ENCODE measurements at places on chromosomes 1 and 21.

DNA sequence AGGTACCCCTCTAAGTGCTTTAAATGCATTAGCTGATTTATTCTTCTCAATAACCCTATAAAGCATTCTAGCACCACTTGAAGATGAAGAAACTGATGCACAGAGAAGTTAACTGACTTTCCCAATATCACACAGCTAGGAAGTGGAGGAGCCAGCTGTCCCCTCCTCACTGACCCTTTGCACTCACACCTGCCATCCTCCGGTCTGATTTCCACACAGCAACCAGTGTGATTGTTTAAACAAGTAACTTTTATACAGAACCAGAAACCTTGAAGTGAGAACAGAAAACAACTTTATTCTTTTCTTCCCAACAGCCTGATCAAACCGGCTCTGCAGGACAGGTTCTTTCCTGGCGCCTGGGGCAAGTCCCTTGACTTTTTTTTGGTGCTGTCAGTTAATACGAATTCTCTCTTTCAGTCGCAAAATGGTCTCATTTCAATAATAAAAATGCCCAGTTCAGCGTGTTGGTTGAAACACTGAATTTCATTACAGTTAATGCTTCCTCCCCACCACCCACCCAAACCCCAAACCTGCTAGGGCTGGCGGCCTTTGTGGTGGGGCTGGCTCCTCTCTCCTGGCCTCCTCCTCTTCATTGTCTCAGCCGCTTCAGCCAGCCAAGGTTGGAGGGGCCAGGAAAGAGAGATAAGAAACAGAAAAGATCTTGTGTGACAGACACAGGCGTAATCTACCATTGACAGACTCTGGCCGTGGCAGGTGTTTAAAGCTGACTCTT lies 26.4 kb upstream of the EEIG2 start:
- DNase-seq = no peak

DNA sequence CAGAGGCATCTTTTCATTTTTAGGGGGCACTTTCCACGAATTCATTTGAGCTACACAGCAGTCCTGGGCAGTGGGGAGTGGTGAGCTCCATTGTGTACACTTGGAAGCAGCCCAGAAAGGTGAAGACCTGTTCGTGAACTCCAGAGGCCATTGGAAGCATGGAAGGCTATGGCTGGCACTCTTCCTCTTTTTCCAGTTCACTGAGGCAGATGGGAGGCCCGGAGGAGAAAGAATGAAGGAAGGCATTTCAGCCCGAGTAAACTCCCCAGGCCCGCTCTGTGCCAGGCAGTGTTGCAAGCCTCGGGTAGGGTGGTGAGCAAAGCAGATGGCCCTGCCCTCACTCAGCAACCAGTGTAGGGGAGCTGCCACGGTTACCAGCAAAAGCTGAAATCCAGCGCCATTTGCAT lies 673 bp upstream of the DHCR24 start:
- peak; percentile 54 for DNase-seq

DNA sequence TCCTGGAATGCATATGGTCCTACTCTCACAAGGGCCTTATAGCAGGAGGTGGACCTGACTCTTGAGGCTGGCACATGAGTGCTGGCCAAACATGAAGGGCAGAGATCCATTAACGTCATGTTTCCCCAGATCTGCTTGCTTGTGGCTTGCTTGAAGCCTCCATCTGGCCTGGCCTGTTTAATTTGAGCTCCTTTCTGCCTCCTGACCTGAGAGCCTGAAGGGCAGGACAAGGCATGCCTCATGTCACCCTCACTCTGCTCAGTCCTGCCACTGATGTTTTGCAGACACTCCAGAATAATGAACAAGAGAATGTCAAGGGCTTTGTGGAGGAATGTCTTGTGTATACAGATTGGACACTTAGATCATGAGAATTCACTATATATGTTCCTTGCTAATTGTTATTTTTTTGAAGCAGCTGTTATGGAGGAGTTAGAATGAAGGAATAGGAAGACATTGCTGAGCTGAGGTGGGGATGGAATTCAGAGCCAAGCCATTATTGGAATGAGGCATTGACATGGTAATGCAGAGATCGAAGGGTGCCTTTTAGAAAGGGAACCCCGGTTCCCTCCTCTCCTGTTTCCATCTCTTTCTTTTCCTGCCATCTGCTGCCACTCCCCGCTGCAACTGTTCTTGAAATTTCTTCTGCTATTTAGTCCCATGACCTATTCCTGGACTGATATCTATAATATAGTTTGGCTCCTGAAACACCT lies 457.0 kb upstream of the PROX1 start:
- DNase-seq = no peak

DNA sequence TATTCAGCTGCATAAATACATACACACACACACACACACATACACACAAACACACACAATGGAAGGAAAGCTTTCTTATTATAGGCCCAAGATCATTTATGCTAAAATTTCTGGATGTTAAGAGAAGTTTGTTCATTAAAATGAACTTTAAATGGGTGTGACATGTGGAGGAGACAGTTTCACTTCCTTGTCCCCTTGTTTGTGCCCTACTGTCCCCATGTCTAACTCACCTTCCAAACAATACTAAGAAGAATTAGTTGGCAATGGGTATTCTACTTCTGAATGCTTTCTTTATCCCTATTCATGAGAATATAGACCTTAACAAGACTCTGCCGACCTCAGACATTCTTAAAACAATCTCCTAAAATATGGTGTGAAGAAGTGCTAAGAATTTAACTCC lies 63.5 kb upstream of the NRIP1 start:
- no peak for DNase-seq

- no peak for DNase-seq
These were observed 34.5 kb upstream of the SOD1 start for GRCh38 chr21:31624961-31625491.

DNA sequence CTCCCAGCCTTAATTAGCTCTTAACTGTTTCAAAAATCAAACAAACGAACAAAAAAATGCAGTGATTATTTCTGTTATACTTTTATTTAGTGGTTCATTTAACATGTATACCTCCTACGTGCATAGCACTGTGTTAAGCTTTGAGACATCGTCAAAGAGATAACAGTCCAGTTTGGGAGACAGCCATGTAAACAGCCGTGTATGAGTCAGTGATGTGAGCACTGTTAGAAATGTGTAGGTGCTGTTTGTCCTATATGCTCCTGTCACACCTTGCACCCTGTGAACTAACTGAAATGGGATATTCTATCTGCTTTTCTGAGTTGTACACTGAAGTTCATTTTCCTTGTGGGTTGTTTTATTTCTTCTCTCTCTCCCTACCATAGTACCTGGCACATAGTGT lies 109.7 kb upstream of the CACYBP start:
- no peak for DNase-seq

DNA sequence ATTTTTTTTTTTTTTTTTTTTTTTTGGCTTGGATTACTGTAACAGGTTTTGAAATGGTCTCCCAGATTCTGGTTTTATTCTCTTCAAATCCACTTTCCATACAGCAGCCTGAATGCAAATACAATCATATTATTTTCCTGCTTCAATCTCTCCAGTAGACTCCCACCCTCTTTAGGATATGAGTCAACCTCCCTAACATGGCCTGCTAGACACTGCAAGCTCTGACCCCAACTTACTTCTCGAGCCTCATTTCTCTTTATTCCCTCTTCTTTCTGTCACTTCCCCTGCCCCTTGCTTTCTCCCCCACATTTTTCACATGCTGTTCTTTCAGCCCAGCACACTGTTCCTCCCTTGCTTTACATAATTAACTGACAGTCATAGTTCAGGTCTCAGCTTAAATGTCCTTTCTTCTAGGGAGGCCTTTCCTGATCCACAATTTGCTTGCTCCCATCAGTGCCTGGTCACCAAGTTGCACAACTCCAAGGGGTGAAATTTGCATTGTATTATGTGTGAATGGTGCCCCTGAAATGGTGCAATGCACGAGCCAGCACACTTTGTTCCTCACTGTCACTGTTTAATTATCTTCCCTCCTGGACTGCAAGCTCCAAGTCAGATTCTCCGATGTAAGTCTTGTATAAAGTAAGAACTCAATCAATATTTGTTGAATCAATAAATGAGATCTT lies 22.1 kb upstream of the IL19 start:
- no peak for DNase-seq

DNA sequence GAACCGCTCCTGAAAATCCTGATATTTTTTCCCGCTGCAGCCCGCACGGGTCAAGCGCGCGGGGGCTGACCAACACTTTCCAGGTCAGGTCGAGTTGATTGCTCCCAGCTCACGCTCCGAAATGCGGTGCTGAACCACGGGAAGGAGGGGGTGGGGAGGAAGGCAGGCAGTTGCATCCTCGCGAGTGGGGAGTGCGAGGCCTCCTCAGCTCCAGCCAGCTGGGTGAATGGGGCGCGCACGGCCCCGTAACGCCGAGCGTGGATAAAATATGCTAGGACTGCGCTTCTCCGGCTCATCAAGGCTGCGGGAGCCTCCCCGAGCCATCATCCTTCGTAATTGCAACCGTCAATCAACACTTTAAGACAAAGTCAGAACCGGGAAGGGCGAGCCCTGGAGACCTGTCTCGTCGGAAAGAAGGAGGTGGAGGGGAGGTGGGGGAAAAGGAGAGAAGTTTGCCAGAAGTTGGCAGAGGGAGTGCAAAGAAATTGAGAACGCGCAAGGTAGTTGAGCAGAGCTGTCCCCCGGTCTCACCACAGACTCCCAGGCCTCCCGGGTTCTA lies 8.0 kb downstream of the NR5A2 start:
- DNase-seq = no peak

DNA sequence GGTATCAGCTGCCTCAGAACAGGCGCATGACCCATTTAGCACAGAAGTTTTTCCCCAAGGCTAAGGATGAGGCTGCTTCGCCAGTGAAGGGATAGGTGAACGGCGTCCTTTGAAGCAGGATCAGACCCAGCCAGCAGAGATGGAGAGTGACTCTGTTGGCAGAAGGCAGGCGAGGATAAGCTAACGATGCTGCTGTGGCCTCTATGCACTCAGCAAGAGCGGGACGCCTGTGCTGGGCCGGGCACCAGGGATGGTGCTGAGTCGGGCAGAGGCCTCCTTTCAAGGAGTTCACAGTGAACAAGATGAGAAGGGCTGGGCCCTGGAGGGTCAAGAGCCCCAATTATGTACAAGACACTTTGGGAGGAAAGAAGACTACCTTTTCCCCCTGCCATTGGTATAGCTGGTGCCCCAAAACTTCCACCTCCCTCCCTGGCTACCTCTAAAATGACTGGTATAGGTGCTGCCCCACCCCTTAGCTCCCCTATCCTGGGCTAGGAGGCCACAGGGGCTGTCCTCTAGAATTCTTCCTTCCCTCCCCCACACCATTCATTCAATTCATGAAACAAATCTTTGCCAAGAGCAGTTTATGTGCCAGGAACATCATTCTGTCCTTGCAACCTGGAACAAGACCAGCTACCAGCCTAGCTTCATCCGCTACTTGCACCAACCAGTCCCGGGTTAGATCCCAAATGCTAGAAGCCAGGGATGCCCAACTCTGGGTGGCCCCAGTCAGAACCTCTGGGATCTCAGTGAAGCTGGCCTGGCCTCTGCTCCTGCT lies 7.5 kb downstream of the XKR8 start:
- no peak for DNase-seq

- DNase-seq = no peak
These were observed at the start of gene UBE2U for GRCh38 chr1:64203420-64203819. UBE2U (plus strand) TSS chr1:64203623; CDS start chr1:64204051, 428 bp downstream.

- DNase-seq = peak; percentile 32
These were observed 19.6 kb upstream of the ZNF648 start for GRCh38 chr1:182080955-182081582.

GRCh38 chr1:3035563-3036446 lies 14.5 kb downstream of the ACTRT2 start:
- no peak for DNase-seq

Measured in NCI-H1694 treated with DMSO at 0.1 percent for 48 hours (cell line).